Effector CD4-positive, alpha-beta T cell (primary cell): ENCODE measurements at places on chromosomes 3 and 15.

GRCh38 chr3:119571688-119572087 is 7.6 kb upstream of the ADPRH start:
- no peak for DNase-seq

GRCh38 chr15:76162036-76162398 is 102.2 kb downstream of the TMEM266 start:
- DNase-seq: no peak

GRCh38 chr3:14726441-14726780 is 51.5 kb downstream of the C3orf20 start:
- DNase-seq: no peak

DNA sequence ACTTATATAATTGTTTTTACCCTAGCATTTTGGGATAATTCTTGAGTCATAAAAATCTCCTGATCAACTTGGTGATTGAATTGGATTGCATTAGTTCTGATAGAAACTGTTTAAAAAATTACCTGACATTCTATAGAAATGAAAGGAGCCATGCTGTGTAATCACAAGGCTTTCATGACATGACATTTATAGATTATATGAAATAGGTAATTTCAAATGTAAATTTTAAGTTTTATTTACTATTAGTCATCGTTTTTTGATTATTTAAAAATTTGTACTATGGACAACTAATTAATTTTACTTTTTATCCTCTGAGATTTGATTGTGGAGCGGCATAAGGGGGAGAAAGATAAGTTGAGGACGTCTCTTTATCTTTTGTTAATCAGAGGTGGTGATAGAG is 12.3 kb upstream of the CHD2 start:
- DNase-seq: no peak

DNA sequence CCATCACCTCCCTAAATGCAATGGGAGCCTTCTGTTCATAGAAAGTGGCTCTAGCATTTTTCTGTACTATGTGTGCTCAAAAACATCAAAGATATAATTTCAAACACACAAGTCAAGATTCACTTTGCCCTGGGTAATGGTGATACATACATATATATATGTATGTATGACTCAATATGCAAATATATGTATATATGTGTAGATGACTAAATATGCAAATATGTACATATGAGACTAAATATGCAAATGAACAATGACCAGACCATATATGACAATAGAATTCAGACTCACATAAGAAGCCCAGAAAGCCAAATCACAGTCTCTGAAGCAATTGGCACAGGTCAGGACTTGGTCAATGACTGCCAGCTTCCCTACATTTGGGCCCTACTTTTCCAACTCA is 36.9 kb upstream of the SNRK start:
- DNase-seq: no peak

- no peak for DNase-seq
Observed at GRCh38 chr3:43345877-43346276, 59.5 kb downstream of the SNRK start.

DNA sequence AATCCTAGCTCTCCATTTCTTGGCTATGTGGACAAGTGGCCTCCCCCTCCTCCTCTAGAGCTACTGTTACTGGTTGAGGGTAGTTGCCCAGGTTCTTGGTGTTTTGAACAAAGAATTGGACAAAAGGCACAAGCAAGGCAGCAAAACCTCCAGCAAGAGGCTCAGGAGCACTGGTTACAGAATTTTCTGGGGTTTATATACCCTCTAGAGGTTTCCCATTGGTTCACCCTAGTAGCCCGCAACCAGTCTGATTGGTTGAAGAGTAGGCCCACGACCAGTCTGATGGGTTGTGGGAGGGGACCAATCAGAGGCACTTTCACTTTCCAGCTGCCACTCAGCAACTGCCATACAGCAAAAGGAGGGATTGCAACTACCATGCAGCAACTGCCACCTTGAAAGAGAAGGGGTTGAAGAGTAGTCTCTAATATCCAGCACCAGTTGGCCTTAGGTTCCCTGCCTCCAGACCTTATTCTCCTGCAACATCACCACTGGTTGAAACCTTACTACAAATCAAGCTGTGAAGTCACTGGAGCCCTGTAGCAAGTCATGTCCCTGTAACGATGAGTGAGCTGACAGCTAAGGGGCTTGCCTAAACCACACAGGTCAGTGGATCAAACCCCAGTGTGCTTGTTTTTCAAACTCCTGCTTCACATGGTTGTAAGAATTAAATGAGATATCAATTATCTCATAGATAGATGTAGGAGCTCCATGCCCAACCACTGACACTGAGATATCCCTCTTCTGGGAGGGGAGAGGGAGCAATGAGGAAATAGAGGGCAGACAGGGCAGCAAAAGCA is 2.9 kb upstream of the C15orf39 start:
- DNase-seq: no peak

- no peak for DNase-seq
Observed at GRCh38 chr15:52006702-52007340, 12.2 kb upstream of the MAPK6 start.

DNA sequence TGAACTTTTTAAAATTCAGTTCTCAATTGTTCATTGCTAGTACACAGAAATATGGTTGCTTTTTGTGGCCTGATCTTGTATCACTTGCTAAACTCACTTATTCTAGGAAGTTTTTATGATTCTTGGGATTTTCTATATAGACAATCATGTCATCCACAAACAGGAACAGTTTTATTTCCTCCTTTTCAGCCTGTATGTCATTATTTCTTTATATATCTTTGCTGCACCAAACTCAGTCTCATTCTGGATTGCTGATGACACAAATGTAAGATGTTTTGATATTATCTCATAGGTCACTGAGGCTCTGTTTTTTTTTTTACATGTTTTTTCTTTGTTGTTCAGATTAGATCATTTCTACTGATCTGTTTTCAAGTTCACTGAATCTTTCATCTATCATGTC is 71.7 kb downstream of the TTBK2 start:
- DNase-seq: no peak

DNA sequence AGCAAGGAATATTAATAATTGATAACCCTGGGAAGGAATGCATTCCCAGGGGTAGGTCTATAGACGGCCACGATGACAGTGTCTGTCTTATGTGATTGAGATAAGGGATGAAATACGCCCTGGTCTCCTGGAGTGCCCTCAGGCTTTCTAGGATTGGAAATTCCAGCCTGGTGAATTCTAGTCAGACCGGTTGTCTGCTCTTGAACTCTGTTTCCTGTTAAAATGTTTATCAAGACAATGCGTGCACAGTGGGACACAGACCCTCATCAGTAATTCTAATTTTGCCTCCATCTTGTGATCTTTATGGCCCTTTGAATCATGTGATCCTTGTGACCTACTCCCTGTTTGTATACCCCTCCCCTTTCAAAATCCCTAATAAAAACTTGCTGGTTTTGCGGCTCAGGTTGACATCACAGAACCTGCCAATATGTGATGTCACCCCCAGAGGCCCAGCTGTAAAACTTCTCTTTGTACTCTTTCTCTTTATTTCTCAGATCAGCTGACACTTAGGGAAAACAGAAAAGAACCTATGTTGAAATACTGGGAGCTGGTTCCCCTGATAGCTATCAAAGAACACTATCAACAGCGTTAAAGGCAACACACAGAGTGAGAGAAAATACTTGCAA is 183.3 kb downstream of the PDE8A start:
- DNase-seq: no peak

GRCh38 chr3:189584645-189585044 is 46.5 kb upstream of the TP63 start:
- no peak for DNase-seq
